SK-N-MC (cell line): ENCODE measurements at places on chromosomes 6 and 20.

- DNase-seq: no peak
These were observed 277.7 kb upstream of the QKI start for GRCh38 chr6:163136681-163137397.

GRCh38 chr20:62133051-62133845 lies 9.9 kb downstream of the PSMA7 start:
- DNase-seq: no peak

GRCh38 chr20:41300886-41301285 lies 16.6 kb downstream of the ZHX3 start:
- no peak for DNase-seq

DNA sequence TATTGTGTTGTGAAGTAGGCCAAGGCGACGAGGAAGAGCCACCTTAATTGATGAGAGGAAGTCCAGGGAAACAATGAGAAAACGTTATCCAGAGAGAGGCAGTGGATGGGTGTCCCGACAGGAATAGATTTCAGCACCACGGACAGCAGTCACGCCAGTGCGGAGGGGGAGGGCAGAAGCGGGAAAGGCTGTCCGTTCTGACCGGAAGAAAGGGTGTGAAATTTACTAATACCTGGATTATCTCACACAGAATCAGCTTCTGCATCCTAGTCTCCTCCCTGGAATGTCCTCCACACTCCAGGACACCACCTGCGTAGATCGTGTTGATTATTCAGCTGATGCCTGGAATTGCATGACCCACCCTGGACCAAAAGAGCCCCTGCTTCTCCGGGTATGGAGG lies 7.4 kb upstream of the BPIFA3 start:
- no peak for DNase-seq

DNA sequence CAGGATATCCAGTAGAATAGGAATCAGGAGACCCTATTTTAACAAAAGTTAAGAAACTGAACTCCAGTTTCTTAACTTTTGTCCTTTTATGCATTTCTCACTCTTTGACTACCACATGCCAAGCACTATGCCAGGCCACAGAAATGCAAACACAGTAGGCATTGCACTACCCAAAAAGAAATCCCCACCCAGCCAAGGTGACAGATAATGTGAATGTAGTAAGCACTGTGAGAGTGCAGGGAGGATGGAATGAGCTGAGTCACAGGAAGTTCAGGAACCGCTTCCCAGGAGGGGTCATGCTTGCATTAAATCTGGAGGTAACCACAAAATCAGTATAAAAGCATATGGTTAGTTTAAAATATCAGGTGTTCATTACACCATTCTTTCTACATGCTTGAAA lies 20.1 kb upstream of the FAM83C start:
- DNase-seq: no peak

DNA sequence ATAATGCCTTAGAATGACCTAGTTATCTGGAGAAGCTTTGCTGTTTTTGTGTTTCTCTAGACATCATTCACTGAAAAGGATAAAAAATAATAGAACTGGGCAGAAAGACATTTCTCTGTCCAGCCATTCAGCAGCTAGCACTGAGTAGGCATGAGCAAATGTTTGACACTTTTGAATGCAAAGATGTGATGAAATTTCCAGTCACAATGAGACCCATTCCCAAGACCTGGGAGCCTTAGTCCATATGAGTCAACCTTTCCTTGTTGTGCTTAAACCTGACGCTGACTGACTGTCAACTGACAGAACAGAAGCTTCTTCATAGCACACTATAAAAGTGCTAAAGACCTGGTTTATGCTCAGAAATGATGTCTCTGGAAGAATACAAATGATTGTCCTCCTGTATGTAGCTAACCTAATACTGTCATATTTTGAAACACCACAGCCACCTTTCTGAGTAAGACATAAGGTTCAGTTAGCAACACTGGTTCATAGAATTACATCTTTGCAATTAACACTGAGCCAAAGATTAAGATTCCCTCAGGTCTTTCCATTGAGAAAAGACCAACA lies 17.1 kb downstream of the RALGAPA2 start:
- no peak for DNase-seq

- DNase-seq: no peak
These were observed 77.6 kb upstream of the PTPRK start for GRCh38 chr6:128597956-128598355.

- peak; percentile 3 for DNase-seq
These were observed 73.4 kb upstream of the FBXO30 start for GRCh38 chr6:145887969-145888368.

GRCh38 chr6:158206740-158207421 lies 38.7 kb downstream of the GTF2H5 start:
- DNase-seq: no peak

DNA sequence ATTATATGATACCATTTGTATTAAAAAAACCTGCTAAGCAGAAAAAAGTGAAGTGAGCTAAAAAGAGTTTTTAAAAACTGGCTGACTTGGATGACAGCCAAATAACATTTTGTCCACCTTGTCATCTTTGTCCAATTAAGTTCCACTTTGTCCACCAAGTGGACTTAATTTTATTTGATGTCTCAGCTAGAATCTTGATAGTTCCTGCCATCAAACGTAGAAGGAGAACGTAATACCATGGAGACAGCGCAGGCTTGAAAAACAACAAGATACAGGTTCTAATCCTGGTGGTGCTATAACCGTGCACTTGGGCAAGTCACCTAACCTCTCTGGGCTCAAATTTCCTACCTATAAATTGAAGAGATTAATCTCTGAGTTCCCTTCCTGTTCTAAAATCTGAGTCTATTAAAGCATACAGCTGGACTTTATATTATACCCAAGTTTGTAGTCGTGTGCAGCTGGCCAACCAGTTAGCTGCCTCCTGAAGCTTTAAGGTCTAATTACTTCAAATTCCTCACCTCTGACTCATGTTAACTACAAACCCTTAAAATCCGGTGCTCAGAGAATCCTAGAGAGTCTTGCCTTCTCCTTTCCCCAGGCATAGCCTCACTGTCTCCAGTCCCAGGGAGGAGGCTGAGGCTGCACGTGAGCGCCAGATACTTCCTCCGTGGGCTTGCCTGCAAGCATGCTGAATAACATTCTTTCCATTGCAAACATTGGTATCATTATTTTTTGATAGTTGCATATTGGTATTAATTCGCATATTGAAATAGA lies 16.8 kb downstream of the TMEM244 start:
- DNase-seq: no peak

- DNase-seq: no peak
These were observed 8.8 kb upstream of the SNAI1 start for GRCh38 chr20:49973981-49974380.

DNA sequence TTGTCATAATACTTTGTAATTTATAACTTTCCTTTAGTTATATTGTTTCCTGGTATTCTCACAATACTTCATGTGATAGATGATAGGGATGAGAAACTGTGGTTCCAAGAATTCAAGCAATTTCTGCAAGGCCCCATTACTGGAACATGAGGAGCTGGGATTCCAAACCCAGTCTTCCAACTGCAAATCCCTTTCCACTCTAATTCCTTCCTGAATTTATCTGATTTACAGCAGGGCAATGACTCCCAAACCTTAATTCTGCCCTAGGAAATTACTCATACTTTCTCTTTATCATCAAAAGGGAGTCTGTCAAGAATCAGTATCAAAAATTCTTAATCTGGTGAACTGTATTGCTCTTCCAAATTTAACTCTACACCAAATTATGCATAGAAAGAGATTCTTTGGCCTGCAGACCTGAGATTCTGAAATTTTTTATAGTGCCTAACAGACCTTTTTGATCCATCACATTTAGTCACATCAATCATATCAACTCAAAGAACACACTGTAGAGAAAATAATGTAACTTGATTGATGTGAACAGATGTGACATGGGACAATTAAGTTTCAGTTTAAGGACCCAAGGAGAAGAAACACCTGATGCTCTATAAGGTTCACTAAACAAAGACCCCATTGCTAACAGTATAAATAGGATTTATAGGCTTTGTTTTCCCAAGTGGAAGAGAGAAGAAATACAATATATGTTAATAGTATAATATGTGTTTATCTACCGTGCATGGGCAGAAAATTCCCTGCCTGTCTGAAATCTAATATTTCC lies 41.5 kb upstream of the GJA1 start:
- no peak for DNase-seq

DNA sequence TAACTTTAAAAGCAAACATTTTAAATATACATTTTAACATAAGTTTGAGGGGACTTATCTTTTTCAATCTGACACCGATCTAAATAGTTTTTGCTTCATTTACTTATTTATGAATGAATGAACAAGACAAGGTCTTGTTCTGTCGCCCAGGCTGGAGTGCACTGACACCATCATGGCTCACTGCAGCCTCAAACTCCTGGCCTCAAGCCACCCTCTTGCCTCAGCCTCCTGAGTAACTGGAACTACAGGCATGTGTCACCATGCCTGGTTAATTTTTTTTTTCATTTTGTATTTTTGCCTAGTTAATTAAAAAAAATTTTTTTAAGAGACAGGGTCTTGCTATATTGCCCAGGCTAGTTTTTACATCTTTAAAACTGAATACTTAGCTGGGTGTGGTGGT lies 25.4 kb downstream of the FBXO9 start:
- DNase-seq: no peak
